Activated CD4-positive, alpha-beta T cell treated with anti-CD3 and anti-CD28 coated beads, Interleukin-10, Interleukin-2, amounts not matched to agents 100 ng/mL and 50 ng/mL, durations not matched to agents 16 hours and 8 hours (primary cell): ENCODE measurements at places on chromosomes 11 and 22.
A peak's percentile ranks its signal among the peaks of the same experiment; 100 is the strongest.

DNA sequence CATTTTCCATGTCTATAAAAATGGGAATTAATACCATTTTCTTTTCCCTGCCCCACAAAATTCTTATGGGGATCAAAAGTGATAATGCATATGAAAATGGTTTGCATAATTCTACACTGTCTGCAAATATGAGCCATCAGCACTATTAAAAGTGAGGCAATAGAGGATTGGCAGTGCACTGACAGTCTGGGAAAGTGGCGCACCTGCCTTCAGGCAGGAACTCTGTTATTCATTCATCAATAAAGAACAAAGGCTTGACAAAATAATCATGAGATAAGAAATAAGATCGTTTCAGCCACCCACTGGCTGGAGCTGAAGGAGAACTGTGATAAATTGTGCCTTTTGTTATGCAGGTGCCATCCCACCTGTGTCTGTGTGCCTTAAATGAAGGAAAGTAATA, 49.5 kb downstream of the ARFGAP2 start:
- no peak for DNase-seq

- no peak for DNase-seq
Measured at GRCh38 chr11:44610186-44610955, 44.9 kb downstream of the CD82 start.

DNA sequence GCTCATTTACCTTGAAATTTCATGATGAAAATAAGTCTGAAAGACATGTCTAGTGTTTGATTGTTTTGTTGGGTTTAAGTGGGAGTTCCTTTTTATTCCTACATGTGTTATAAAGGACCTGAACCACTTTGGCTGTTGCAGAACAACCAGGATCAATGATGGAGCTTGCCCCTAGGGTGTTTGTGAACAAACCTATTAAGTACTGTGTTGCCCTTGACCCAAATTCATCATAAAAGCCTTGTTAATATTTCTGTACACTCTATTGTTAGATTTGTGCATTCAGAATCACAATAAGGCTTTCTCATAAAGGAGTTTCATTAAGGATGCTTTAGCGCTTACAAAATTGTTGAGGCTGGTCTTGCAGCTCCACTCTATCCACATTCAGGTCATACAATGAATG, 452.6 kb downstream of the NELL1 start:
- no peak for DNase-seq

DNA sequence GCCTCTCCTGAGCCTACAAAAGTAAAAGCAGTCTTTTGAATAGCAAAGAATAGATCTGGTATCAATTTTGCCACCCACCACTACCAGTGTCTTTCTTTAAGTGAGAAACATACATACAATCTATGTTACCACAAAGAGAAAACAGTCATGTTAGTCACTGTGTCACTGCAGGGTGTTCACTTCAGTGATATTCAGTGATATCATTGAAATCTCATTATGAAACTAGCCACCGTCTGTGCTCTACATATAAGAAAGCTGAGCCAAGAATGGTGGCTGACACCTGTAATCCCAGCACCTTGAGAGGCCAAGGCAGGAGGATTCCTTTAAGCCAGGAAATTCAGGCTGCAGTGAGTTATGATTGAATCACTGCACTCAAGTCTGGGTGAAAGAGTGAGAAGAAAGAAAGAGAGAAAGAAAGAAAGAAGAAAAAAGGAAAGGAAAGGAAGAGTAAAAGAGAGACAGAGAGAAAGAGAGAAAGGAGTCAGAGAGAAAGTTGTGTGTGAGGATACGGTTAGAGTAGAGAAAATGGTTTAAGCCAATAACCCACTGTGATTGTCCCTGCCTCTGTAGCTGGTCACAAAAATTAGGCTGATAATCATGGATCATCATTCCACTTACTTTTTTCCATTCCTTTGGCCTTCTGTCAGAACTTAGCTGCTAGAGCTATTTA, 847.1 kb downstream of the FAM181B start:
- DNase-seq: peak; percentile 41

GRCh38 chr22:35842954-35843353, 125.3 kb downstream of the APOL5 start:
- DNase-seq: peak; percentile 4

GRCh38 chr11:76577226-76577920, 93.2 kb downstream of the LRRC32 start:
- no peak for DNase-seq

DNA sequence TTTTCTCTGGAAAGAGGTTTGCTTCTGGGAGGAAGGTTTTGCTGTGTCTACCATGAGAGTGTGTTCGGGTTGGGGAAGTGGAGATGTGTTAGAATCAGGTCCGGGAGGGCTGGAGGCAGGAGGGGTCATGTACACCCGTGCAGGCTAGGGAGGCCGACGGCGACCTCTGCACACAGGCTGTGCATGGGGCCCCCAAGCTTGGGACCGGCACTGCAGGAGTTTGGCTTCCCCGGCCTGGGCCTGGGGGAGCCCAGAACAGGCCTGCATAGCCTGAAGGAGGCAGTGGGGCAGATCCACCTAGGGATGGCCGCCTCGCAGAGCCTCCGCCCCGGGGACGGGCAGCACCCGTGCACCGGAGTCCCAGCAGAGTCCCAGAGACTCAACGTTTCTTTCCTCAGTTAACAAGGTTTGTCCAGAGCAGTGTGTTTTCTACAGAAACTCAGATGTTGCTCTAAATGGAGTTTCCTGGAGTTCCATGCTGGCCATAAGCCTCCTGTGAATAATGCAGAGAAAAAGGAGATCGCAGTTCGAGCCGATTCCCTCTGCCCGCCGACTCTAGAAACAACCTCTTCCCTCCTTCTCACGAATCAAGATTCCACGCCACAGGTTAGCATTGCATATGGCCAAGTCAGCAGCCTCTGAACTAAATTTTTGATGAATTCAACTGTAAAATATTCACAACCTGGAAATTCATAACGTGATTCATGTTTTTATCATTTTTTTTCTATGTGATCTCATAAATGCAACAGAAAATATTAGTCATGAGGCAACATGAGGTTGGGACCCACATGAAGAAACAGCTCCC, 427.3 kb downstream of the BRD1 start:
- DNase-seq: no peak

- DNase-seq: no peak
Measured at GRCh38 chr22:17957693-17958092, 66.7 kb downstream of the MICAL3 start.

GRCh38 chr11:83194281-83195142, 1.0 kb downstream of the ANKRD42 start:
- peak; percentile 68 for DNase-seq

GRCh38 chr11:128790196-128790595, 76.9 kb downstream of the KCNJ1 start:
- no peak for DNase-seq

GRCh38 chr11:35539781-35540281, 14.4 kb upstream of the PAMR1 start:
- no peak for DNase-seq
